ENCODE measurements at places on chromosomes 16 and 17.
A peak's percentile ranks its signal among the peaks of the same experiment; 100 is the strongest.

- DNase-seq: no peak
These were observed 339.7 kb downstream of the CA10 start for GRCh38 chr17:51818777-51819176.

- DNase-seq: peak; percentile 72
These were observed 542 bp downstream of the SLC39A11 start for GRCh38 chr17:73091770-73092522.

GRCh38 chr16:58306327-58306726, 11.5 kb upstream of the PRSS54 start:
- no peak for DNase-seq

DNA sequence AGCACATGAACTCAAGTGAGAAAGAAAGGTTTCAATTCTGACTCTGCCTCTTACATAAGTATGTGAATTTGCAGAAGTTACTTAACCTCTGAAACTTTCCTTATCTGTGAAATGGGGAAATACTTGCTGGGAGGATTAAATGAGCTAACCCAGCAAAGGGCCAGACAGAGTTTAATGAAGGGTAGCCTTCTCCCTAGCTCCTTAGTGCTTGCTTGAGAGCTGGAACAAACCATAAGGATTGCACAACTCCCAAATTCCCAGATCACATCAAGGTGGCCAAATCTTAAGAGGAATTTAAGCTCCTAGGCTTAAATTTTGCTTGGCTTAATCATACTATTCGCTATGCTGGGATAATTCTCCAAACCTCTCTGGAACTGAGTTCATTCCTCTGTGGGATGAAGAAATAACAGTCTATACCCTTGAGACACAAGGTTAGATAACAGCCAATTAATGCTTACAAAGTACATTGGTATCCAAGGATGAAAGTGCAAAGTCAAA, 11.8 kb upstream of the WSB1 start:
- no peak for DNase-seq

DNA sequence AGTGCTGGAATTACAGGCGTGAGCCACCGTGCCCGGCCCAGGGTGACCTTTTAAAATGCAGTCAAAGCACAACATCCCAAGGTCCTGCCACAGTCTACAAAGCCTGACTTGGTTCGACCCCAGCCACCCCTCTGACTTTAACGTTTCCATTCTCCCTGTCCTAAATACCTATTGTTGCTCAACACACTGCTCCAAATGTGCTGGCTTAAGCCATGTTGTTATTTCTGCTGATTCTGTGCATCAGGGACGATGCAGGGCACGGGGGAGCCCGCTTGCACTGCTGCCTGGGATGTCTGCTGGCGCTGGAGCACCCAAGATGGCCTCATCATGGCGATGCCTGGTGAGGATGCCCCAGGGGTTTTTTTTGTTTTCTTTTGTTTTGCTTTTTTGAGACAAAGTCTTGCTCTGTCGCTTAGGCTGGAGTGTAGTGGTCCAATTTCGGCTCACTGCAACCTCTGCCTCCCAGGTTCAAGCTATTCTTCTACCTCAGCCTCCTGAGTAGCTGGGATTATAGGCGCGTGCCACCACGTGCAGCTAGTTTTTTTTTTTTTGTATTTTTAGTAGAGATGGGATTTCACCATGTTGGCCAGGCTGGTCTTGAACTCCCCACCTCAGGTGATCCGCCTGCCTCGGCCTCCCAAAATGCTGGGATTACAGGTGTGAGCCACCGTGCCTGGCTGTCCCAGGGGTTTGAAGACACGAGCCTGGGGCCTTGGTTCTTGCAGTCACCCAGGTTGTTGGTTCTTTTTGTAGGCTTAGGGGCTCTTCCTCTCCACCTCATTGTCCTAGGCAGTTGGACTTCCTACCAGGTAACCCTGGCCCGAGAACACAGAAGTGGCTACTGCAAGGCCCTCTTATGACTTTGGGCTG, 22.9 kb downstream of the TMC7 start:
- no peak for DNase-seq

DNA sequence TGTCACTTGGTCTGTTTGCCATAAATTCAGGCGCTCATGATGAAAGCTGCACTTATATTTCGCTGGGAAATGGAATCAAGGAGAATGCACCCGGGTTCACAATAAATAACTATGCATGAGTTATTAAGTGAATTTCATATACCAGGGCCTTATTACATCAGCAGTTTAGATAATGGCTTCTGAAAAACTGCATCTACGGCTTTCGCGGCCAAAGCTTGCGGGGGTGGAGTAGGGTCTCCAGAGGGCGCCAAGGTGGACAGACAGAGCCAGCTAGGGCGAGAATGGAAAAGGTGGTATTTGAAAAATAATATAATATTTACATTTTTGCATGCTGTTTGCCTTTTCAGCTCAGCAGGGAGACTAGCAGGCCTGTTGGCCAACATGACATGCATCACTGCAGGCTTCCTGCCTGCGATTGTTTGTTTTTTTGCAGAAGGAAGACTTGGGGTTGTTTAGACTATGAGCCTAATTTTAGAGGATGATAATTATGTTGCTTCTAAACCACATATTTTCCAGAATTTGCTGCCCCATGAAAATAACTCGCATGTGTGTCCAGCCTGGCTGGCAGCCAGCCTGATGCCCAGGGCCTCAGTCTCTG, 173.8 kb upstream of the IRX3 start:
- no peak for DNase-seq

GRCh38 chr17:2710803-2711607, 559 bp downstream of the CLUH start:
- DNase-seq: no peak

DNA sequence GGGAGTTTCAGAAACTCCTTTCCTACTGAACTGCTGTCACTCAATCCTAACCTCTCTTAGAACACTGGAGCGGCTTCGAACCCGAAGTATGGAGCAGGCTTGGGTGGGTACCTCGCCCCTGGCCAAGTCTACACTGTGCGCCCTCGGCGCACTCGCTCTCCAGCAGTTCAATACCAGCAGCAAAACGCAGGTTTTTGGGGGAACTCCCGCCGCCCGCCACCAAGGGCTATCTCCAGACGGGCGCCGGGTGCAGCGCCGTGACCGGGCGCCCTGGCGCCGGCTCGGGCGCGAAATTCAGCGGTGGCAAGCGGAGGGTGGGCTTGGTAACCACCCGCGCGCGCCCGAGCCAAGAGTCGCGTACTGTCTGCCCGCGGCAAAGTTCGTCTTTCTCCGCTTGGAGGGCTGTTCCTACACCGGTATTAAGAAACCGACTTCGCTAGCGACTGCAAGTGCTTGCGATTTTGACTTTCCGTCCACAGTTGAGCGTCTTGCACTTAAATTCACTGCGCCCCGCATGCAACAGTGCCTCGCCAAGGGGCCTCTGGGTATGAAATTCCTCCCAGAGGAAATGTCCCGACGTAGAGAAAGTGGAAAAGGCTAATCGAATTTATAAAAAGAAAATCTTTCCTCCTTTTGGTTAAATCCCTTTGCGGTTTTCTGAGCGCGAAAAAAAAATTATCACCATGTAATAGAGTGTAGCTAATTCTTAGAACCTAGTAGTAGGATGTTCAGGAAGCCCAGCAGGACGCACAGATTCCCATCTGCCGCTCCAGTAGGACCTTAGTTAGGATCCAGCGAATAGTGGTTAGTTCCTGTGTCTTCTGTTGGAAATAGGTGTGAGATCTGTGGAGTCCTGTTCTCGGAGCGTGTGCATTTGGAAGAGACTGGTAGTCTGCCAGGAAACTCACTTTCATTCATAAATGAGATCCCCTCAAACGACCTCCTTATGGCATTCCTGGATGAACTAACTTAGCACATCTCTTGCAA, 5.0 kb upstream of the SALL1 start:
- DNase-seq: no peak

- no peak for DNase-seq
These were observed 115.4 kb downstream of the C16orf95 start for GRCh38 chr16:87201790-87202189.

DNA sequence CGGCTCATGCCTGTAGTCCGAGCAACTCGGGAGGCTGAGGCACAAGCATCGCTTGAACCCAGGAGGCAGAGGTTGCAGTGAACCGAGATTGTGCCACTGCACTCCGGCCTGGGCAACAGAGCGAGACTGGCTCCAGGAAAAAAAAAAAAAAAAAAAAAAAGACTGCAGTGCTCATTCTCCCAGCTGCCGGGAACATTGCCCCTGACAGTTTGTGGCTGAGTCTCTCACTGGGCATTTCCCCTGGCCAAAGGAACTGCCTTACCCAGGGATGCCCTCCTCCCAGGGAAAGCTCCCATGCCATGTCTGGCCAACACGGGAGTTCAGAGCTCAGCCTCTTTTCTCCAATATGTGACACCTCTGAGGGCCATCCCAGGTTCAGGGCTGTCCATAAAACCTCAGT, 21.3 kb upstream of the USP10 start:
- DNase-seq: no peak

DNA sequence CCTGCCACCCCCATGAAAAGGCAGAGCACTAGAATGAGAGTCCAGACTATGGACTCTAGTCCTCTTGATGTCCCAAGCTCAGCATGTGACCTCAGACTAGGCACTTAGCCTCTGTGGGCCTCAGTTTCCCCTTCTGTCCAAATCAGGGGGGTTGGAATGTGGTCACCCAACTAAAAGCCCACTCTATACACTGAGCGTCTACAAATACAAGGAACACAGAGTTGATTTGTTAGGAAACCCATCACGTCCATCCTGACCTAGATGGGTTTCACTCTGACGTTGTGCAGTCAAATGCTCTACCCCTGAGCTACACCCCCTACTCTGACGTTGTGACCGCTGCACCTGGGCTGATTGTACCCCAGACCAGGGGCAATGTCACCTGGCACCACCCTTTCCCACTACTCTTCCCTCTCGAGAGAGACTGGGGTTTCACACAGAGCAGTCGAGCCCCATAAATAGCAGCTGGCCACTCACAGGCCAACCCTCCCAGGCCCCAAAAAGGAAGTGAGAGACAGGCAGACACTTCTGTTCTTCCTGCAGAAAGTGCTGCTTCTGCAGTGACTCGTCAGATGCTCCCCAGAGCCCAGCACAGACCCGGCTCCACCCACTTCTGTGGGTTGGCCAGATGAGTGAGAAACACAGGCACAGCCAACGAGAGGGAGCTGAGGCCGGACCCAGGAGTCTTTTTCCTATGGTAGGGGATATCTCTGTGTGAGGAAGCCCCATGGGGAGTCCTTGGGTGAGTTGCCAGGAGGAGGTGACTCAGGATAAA, 16.1 kb upstream of the TNFRSF13B start:
- DNase-seq: peak; percentile 25

GRCh38 chr17:14755002-14755401, 454.1 kb downstream of the HS3ST3B1 start:
- DNase-seq: no peak

DNA sequence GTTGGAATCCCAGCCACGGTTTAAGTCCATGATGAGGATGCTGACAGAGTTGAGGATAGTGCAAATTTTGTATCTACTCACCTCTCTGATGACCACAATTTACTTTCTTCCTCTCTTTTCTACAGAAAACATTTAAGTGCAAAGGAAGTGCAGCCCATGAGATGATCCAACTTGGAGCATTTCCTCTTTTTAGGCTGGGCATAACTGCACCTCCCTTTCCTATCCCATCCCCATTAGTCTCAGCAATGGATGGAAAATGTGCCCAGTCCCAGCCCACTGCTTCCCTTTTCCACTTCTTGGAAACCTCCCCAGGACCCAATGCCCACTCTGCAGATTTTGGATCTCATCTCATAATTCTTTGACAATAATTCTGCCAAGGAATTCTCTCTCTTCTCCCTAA, 16.6 kb upstream of the CCL8 start:
- no peak for DNase-seq

GRCh38 chr17:17500999-17501605, 4.9 kb upstream of the RASD1 start:
- no peak for DNase-seq

DNA sequence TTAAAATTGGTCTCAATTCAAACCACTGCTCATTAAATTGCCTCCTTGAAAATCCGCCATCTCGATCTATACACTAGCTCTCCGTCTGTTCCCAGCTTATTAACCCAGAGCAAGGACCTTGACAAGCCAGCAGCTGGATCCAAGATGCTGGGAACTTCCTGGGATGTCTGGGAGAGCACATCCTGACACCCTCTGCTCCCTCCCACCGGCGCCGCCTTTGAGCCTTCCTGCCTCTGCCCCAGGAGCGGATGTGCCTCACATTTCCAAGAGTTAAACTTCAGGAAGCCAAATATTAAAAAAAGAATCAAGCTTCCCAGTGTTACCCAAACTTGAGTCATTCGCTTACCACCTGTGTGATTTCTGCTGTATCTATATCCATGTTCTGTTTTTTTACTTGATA, 107.9 kb downstream of the HAPSTR1 start:
- DNase-seq: no peak

DNA sequence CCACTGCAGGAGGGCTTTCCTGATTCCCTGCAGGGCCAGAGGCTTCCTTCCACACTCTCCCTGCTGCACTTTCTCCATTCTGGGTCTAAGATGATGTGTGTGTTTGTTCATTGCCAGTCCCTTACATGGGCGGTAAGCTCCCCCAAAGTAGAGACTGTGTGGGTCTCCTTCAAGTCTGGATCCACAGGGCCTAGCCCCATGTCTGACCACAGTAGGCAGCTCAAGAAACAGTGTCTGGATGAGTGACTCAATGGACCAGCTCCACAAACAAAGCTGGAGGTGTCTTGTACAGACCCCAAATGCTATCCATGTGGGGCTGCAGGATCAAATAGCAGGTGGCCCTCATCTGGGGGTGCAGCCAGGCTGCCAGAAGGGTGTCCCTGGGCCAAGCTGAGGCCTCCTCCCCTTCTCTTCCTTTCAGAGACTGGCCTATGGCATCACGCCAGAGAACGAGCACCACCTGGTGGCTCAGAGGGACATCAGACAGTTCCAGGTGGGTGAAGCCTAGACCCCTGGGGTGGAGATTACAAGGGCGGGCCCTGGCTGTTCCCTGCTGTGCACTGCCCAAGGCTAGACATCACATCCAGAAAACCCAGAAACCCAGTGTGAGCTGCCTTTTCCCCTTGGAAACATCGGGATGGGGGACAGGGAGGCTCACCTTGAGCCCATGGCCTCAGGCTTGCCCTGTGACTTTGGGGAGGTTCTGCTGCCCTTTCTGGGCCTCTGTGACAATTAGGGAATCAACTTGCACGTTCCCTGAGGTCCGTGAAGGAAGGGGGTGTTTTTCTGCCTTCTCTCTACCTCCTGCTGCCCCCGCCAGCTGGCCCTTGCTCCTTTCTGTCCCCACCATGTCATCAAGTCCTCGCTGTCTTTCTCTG, 45.9 kb downstream of the SLC6A2 start:
- DNase-seq: peak; percentile 38

DNA sequence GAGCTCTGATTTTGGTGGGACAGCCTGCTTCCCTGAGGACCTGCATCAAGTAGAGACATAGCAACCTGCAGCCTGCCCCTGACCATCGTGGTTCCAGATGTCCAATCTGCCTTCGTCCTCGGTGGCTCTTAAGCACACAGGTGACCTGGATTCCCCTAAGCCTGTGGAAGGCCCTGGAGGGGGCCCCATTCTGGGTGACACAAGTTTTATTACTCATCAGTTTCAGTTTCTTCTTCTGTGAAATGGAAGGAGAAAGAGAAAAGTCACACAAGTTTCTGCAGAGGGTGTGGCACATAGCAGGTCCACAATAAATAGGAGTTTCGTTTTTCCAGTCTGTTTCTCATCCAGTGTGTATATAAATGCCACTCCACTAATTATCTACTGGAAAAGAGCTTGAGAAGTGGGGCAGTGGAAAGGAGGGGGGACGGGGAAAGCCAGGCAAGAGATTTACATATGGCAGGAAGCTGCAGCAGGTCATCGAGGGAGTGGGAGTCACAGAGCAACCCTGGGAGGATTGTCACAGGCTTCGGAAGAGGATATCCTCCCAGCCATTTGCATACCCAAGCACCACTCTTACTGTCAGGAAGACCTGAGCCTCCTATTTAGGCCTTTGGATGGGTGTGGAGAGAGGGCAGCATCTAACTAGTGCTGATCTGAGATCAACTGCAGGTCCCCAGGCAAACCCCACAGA, 10.0 kb upstream of the NOS2 start:
- DNase-seq: peak; percentile 64

All from NCI-H510A treated with DMSO at 0.1 percent for 48 hours (cell line).